ENCODE measurements at places on chromosomes 2 and 18. TPM values are rescaled to one million over a fixed set of nuclear protein-coding genes. Genes with fewer than 3 reads are reported as not detected.

ST8SIA5 gene
- not detected for total RNA-seq

TTN gene
- 5.8 TPM for total RNA-seq

CYS1 gene
- 3.5 TPM for total RNA-seq

TRAPPC12 gene
- total RNA-seq = 158 TPM

TACR1 gene
- 0.73 TPM for total RNA-seq

KIAA2012 gene
- not detected for total RNA-seq

AAMP gene
- total RNA-seq = 82.6 TPM

UXS1 gene
- 18.3 TPM for total RNA-seq

MC4R gene
- total RNA-seq = not detected

LCT gene
- not detected for total RNA-seq

TSPYL6 gene
- not detected for total RNA-seq

CRYBA2 gene
- total RNA-seq = not detected

C1GALT1C1L gene
- not detected for total RNA-seq

TTC39C gene
- 29.0 TPM for total RNA-seq

RAB17 gene
- total RNA-seq = 102 TPM

TMEM200C gene
- total RNA-seq = not detected

THSD7B gene
- not detected for total RNA-seq

RDH14 gene
- not detected for total RNA-seq

PDE11A gene
- 0.87 TPM for total RNA-seq

All from stomach (tissue), 19 donors.